SIG-M5 (cell line): ENCODE measurements at places on chromosomes 2 and 18.

GRCh38 chr18:59357928-59358327, 1.1 kb downstream of the LMAN1 start:
- no peak for DNase-seq

- DNase-seq = no peak
These were observed 212.7 kb downstream of the AGAP1 start for GRCh38 chr2:235706506-235706905.

- no peak for DNase-seq
These were observed 266.3 kb downstream of the MREG start for GRCh38 chr2:215746887-215747615.

DNA sequence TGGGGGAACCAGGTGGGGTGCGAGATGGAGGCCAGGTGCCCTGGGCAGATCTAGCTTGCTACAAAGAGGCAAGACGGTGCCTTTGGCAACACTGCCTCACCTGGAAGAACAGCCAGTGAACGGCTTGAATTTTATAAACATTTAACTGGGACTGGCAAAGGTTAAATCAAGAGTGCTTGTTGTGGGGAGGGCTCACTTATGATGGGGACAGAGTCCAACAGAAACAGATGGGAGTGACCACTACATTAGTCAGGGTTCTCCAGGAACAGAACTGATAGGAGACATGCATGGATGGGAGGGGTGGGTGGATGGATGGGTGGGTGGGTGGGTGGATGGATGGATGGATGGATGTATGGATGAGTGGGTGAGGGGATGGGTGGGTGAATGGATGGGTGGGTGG, 19.2 kb downstream of the ODC1 start:
- no peak for DNase-seq

DNA sequence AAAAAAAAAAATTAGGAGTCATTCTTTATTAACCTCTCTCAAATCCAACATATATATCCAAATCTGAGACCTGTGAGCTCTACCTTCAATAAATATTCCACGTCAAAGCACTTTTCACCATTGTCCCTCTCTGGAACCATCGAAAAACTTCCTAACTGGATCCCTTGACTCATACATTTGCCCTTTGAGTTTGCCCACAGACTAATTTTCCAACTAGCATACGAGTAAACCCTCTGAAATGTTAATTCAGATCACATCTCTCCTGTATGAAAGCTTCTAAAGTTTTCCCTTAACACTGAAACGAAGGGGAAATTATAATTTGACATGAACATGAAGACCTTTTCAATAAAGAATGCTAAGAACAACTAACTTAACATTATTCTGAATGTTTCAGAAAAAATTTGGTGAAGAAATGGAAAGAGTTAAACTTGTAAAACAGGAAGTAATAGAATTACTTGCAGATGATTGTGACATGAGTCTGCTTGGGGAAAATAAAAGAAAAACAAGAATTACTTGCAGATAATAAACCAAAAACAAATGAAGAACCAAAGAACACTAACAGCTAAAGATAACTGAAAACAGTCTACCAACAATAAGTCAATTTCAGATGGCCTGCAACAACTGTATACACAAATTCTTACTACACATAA, 110.6 kb downstream of the C2orf74 start:
- no peak for DNase-seq

- no peak for DNase-seq
These were observed 258.4 kb downstream of the MEIS1 start for GRCh38 chr2:66693076-66693965.

DNA sequence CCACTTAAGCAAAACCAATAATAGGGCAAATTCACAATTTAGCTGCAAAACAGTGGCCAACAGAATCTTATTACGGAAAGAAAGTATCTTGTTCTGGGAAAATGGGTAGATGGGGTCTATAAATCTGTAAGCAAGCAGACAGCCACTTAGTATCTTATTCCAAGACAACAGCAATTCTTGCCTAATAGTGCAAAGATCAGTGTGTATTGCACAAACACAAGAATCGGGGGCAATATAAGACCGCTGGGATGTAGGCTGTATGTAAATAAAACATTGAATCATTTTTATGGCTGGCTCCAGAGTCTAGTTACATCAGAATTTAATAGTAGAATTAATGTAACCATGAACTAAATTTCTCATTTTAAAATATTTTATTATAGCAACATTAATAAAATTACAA, 85.6 kb downstream of the FBXO15 start:
- DNase-seq = no peak

GRCh38 chr2:10008809-10009176, 34.6 kb upstream of the KLF11 start:
- no peak for DNase-seq

DNA sequence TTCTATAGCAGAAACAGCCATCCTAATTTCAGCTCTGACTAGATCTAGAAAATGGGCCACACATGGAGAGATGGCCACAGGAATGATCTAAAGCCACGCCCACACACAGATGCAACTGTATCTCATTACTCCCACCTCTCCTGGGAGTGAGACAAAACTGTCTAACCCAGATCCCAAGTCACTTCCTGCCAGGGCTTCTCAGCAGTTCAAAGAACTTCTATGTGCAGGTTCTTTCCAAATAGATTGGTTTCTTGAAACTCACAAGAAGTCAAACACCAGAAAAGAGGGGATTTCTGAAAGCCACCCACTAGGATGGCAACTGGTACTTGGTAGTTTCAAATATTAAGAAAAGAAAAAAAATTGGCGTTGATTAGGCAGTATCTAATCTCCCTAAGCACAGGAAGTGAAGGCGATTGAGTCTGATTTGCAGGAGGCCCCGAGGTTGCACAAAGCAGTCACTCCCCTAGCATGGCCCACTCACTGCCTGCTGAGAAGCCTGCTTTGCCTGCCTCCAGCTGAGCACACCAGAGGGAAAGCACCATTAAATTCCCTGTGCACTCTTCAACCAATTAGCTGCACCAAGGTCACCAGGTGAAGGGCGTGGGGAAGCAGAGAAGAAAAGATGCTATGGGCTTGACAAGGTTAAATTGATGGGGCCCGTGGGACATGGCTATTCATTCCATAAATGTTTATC, 51.1 kb downstream of the PAPOLG start:
- DNase-seq = no peak

- DNase-seq = no peak
These were observed 2.4 kb upstream of the SOX11 start for GRCh38 chr2:5689750-5690149.

DNA sequence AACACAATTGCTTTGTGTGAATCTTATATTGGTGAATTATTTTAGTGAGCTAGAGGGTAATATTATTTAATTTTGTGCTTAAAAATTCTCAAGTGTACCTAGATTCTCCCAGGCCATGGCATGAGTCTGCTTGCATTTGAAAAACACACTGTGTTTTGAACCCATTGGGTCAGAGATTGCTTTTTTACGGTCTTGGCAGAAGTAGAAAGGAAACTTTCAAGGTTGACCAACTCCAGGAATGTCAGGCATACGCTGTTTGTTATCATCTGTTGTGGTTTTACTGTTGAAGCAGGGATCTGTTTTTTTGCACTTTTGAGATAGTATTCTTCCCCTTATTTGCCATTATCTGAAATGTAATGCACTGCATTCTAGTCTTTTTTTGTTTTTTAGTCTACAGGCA, 377.4 kb downstream of the RPRM start:
- no peak for DNase-seq

- no peak for DNase-seq
These were observed 2.1 kb downstream of the ASB1 start for GRCh38 chr2:238428866-238429265.
